ENCODE measurements at places on chromosomes 16 and 17.

GRCh38 chr16:24848065-24848464, 2.3 kb downstream of the SLC5A11 start:
- DNase-seq = no peak

- DNase-seq = no peak
Measured at GRCh38 chr16:82605863-82606620, 20.7 kb upstream of the CDH13 start.

GRCh38 chr16:69794486-69794885, 32.4 kb downstream of the WWP2 start:
- no peak for DNase-seq

- no peak for DNase-seq
Measured at GRCh38 chr17:78557598-78558039, 19.6 kb downstream of the DNAH17 start.

DNA sequence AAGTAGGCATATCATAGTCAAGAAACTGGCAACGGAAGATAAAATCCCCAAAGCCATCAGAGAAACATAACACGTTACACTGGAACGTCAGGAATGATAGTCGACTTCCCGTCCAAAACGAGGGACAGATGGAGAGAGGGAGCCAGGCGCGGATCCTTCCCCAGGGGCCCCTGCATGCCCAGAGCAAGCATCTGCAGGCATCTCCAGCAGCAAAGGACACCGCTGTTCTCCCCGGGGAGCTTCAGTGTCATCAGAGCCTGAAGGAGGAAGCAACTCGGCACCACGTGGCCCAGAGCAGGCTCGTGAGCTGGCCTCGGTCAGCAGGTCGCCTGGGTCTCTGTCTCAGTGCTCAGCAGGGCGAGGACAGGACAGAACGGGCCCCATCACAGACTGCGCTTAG, 50.1 kb downstream of the LMF1 start:
- DNase-seq = no peak

DNA sequence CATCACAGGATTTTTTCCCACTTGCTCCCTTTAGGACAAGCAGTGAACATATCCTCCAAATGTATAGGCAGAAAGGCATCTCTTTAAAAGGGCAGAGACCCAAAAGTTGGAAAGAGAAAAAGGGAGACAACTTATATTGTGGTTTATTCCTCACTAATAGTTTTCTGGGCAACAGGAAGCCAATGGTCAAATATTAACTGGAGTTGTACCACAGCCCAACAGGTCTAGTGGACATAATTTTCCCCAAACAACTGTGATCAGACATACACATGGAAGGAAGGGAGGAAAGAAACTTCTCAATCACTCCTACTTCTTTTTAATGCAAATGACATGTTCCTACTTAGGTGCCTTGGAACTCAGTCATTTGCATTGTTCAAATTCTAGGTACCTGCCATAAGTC, 78.4 kb downstream of the SOX9 start:
- DNase-seq = no peak

GRCh38 chr17:61849674-61850073, 13.7 kb downstream of the BRIP1 start:
- no peak for DNase-seq

GRCh38 chr17:19578545-19578944, 44.9 kb downstream of the SLC47A1 start:
- DNase-seq = no peak

DNA sequence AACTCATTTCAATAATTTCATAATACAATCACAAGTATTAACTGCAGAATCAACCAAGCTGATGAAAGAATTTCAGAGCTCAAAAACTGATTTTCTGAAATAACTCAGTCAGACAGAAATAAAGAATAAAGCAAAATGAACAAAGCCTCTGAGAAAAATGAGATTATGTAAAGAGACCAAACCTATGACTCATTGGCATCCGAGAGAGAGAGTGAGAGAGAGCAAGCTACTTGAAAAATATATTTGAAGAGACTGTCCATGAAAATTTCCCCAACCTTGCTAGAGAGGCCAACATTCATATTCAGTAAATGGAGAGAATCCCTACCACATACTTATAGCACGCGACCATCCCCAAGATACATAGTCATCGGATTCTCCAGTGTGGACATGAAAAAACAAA, 1376.4 kb downstream of the CDH11 start:
- no peak for DNase-seq

DNA sequence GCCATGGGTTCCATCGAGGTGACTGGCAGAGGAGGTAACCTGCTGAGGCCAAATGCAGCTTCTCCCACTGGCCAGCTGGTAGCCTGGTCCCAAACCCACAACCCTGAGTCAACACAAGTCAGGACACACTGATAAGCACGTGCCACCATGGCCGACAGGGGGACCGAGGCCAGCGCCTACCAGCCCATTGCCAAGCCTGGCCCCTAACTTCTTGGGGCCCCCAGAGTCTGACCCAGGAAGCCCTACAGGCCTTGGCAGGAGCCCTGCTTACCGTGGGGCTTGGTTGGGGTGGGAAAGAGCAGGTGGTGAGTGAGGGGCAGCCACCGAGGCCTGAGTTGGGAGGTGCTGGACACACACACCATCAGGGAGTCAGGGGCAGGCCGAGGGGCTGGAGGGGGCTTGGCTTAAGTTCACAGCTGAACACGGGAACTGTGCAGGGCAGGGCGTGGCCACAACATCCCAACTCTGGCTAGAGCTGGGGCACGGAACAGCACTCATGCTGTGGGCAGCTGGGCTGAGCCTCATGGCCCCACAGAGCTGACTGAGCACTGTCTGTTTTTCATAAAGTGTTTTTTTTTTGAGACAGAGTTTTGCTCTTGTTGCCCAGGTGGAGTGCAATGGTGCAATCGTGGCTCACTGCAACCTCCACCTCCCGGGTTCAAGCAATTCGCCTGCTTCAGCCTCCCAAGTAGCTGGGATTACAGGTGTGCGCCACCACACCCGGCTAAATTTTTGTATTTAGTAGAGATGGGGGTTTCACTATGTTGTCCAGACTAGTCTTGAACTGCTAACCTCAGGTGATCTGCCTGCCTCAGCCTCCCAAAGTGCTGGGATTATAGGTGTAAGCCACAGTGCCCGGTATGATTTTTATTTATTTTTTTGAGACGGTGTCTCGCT, 5.5 kb downstream of the MRPL28 start:
- DNase-seq = no peak

DNA sequence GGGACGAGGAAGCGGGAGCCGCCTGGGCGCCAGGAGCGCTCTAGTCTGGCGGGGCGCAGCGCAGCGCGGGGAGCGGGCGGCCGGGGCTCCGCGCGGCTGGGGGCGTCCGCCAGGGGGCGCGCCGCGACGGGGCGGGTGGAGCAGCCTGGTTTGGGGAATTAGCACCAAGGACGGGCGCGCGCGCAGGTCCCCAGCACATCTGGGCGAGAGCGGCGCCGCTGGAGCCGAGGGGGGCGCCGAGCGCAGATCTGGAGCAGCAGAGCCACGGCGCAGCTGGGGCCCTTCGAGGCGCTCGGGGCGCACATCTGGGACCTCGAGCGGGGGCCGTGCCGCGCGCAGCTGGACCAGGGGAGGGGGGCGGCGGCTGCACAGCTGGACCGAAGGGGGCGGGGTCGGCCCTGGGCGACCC, at the start of gene NXPH3:
TSS of gene NXPH3 (plus strand) at position 193 of the 409 bp plus-strand sequence. CDS start 349 bp downstream, outside the sequence.
- DNase-seq = no peak

GRCh38 chr17:73706428-73706827, 62.2 kb upstream of the SDK2 start:
- DNase-seq = no peak

- DNase-seq = no peak
Measured at GRCh38 chr17:60923000-60923399, 245.3 kb downstream of the BCAS3 start.

DNA sequence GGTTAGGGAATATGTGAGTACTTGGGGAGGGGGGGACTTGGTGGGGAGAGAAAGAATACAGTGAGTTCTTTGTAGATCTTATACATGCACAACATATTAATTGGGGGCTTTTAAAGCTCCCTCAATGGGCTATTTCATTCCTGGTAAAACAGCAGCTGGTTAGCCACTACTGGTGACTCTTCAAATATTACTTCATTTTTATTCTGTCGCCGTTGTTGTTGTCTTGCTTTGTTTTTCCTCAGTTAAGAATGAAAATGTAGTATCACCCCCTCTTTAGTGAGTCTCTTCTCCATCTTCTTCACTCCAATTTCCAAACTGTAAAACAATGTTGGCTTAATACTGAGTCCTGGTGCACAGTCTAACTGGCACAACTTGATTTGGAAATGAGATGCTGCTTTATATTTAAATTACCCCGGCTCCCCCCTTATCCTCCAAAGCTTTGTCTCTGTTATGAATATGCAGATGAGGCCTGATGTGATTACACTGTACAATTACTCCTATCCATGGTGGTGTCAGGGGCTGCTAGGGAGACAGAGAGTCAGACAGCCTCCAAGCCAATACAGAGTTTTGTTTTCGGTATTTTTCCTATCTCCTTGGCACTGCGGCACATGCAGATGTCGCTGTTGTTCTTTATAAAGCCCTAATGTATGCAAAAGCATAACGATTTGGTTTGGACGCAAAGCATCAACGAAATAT, 256.9 kb upstream of the PMFBP1 start:
- DNase-seq = no peak

- DNase-seq = no peak
Measured at GRCh38 chr17:289409-289808, 63.2 kb downstream of the RPH3AL start.

DNA sequence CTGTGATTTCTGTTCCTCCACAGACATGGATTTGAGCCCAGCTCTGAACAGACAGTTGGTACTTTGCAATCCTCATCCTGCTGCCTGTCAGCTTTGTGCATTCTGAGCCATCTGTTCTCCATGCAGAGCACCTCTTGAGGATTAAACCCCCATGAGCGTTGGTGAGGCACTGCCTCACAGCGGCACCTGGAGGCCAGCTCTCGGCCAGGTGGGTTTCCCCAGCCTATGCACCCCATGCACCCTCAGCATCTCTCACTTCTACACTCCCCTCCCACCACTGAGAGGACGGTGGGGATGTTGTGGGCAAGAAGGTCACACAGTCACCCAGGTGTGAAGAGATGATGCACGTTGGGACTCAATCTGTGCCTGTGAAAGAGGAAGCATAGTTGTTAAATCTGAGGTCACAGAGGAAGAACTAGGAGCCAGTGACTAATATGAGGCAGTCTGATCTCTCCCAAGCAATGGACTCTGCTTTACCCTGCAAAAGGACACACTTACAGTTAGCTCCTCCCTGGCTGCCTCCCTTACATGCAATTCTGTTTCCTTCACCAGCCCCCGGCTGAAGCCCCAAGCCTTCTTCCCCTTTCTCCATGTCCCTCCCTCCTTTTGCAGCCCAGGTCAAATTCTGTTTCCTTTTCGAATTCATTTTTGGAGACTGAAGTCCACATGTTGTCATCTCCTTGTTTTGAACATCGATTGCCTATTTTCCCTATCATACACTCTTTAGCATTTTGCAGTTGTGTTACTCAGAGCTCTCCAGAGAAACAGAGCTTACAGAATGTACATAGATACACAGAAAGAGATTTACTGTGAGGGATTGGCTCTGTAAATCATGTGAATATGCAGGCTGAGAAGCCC, 58.5 kb downstream of the HS3ST3B1 start:
- no peak for DNase-seq

GRCh38 chr17:34412534-34412933, 49.5 kb upstream of the CCL1 start:
- DNase-seq = no peak

DNA sequence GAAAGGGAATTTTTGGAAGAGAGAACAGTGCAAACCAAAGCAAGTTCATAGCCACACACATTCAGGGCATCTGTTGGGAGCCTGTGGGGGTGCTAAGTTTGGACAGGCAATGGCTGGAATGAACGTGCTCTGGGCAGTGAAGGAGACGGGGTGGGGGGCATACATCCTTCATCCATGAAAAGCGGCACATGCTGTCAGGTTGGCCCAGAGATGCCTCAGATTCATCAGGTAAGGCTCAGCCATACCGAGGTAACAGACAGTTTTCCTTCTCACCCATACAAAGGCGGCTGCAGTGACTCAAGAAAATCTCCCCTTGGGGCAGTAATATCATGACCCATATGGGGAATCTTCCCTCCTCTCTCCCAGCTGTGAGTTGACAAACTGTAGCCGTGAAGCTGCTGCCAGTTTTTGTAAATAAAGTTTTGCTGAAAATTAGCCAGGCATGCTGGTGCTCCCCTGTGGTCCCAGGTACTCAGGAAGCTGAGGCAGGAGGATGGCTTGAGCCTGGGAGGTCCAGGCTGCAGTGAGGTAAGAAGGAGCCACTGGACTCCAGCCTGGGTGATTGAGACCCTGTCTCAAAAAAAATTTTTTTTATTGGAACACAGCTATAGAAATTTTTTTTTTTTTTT, 9.2 kb upstream of the UBALD2 start:
- DNase-seq = no peak

- DNase-seq = no peak
Measured at GRCh38 chr17:3565143-3565542, 7.5 kb upstream of the TRPV3 start.

GRCh38 chr17:76643553-76644148, at the start of gene ST6GALNAC1:
Gene ST6GALNAC1 (minus strand): TSS chr17:76643757. CDS start chr17:76643638, 119 bp downstream.
- no peak for DNase-seq

DNA sequence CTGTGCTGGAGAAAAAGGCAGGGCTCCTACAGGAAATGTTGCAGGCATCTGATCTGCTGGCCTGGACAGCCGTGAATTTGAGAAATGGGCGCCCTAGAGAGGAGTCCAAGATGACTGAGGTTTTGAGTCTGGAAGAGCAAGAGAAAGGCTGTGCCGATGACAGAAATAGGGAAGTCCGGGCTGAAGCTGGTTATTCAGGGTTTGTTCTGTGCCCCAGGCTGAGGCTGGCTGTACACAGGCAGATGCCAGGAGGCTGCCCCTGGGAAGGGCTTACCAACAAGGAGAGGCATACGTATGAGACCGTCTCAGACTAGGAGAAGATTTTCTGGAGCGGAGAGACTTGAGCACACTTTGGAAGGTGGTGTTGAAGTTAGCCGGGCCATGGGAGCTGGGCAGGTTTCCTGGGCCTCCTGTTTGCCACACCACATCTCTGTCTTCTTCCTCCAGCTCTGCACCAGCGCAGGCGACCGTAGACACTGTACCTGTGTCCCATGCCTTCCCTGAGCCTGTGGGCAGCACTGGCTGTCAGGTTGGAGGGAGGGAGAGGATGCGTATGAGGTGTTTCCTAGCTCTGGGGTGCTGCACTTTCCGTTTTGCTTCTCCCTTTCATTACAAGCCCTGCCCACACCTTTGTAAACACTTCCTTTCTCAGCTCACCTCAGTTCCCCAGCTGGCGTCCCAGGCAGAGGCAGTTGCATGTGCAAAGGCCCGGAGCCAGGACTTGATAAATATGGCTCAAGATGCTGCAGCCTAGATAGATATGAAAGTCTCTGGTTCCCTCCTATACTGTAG, 80.8 kb downstream of the SPECC1 start:
- no peak for DNase-seq

GRCh38 chr17:4969047-4969550, 1.5 kb upstream of the SPAG7 start:
- DNase-seq = no peak

Data from NCI-H1092 (cell line).